Stimulated activated CD8-positive, alpha-beta memory T cell treated with anti-CD3 and anti-CD28 coated beads, Interleukin-15, amount 100 ng/mL, for 4 hours (primary cell): ENCODE measurements at places on chromosomes 12 and 14.

DNA sequence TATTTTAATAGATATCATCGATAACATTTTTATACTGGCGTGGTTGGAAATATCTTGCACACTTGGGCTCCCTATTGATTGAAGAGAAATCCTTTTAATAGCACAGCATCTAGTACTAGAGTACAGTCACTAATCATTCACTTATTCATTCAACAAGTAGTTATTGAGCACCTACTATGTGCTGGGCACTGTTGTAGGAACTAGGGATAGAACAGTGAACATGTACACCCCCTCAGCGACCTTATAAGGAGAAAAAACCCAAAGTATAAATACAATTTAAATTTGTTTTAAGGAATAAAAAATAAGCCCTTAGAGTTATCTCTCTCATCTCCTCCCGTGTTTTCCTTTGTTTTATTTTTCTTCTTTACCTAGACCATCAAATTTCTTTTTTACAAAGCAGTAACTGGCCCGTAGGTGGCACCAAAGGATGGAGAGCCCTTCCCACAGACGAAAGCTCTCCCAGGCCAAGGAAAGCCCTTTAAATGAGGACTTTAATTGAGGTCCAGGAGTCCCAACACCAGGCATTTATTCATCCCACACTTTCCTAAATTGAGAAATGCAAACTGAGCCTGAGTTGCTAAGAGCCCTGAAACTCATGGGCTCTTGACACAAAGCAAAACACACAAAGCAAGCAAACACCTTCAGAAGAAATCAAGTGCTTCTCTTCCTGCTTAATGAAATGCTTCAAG, 29.0 kb downstream of the PEBP1 start:
- no peak for DNase-seq

DNA sequence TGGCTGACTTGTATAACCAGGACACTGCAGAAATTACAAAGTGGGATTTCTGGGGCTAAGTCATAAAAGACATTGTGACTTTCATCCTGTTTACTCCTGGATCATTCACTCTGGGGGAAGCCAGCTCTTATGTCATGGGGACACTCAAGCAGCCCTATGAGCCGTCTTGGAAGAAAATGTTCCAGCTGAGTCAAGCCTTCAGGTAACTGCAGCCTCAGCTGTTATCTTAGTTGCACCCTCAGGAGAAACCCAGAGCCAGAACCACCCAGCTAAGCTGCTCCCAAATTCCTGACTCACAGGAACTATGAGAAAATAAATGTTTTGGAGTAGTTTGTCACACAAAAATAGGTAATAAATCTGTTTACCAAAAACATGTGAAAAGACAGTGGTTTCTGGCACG, 43.1 kb upstream of the GXYLT1 start:
- no peak for DNase-seq

DNA sequence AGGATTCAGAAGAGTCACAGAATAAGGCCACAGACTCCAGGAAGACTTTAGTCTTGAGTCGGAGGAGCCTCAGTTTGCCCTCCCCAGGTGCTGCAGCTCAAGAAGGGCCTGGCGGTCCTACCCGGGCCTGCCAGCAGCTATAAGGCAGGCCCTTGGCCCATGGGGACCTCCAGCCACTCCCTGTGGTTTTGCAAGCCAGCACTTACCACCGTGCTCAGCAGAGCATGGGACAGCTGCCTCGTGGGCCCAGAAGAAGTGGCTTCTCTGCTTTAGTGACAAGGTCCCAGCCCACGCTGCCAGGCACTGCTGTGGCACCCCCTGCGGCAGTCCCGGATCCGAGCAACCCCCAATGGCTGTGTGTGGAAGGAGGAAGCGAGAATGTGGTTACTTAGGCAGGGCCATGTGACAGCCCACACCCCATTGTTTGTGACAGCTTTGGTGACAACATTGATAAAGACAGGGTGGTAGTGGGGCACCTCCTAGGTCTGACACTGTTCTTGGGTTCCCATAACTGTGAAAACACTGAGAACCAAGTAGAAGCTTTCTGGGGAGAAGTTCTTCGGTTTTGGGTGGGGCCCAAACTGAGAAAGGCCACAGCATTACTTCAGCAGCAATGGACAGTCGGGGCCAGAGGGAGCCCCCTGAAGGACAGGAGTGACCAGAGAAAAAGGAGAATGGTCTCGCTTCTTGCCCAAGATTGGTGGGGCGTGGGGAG, at the start of gene SELPLG:
Gene SELPLG, minus strand, starts transcription at position 361 of the 715 bp plus-strand sequence. CDS start 9,587 bp downstream, outside the sequence.
- DNase-seq: peak; percentile 73

DNA sequence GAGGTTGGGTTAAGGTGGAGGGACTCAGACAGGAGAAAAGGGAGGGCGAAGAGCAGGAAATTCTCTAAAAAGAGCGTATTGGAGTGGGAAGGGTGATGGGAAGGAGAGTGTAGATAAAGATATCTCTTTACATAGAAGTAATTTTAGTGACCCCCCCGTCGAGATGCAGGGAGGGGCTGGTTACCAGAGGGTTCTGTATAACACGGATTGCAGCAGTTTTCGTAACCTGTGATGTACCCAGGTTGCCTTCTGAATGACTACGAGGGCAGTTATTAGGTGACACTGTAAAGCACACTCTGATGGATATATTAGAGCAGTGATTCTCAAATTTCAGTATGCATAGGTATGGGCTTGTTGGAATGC, 443 bp downstream of the DNAL1 start:
- no peak for DNase-seq

GRCh38 chr12:121903202-121903601, 14.6 kb downstream of the PSMD9 start:
- no peak for DNase-seq

GRCh38 chr12:96190413-96191108, 3.6 kb upstream of the ELK3 start:
- no peak for DNase-seq

DNA sequence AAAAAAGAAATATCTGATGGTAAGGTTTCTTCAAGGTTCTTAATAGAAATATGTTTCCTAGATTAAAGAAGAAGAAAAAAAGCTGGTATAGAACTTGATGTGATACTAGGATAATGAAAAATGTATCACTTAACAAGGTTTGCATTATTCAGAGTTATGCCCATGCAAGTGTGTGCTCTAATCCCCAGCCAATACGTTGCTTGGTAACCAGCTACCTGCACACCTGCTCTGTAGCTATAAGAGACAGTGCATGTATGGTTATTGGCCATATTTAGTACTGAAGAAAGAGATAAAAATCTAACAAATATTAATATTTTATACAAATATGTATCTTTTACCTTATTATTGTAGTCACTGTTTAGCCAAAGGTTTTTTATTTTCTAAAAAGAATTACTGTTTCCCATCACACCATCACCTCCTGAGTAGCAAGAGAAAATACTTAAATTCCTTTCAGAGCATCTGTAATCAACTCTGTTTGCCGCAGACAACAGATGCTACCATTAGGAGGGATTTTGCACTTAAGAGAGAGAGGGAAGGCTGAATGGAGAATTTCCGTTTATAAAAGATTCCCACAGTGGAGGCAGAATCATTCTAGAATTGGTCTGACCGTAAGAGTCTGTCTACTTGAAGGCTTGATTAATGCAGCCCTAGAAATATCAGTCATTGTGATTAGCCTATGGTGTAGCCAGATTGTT, 115.6 kb downstream of the NEDD1 start:
- no peak for DNase-seq

DNA sequence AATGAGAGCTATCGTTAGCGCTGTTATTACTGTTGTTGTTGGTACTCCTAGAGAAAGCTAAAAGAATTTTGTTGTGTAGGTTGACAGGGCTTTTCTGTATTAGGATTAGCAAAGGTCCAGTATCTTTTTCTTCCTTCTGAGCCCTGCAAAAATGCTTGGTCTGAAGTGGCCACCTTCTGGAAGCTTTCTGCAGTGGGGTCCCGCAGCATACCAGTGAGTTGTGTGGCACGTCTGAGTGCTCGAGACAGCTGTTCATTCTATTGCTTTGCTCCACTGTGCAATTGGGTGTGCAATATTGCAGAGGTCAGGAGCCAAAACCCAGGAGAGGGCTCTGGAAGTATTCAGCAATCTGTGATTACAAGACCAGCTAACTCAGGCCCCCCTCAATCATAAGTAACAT, 57.1 kb downstream of the CCDC60 start:
- DNase-seq: no peak

DNA sequence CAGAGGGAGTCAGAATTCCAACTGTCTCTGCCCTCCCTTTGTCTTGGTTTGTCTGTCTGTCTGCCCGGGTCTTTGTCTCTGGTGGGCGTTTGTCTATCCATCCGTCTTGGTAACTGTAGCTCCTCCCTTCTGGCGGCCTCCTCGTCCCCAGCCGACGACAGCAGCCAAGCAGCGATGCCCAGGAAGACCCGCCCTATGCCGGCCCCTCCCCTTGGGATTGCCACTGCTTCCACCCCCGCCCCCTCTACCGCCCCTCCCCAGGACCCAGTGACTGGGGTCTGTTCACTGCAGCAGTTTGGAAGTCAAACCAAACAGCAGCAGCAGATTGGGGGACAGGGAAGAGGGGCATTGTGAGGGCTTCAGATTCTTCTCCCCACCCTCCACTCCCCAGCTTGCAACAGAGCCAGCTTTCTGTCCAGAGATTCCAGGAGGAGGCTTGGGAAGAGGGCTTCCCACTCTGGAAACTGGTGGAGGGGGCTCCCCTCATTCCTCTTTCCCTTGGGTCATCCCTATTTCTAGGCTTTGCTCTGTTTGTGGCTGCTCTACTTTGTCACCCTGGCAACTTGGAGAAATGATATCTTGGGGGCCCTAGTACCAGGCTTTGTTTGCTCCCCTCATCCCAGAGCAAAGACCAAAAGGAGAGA, 2.4 kb upstream of the RARG start:
- DNase-seq: no peak

DNA sequence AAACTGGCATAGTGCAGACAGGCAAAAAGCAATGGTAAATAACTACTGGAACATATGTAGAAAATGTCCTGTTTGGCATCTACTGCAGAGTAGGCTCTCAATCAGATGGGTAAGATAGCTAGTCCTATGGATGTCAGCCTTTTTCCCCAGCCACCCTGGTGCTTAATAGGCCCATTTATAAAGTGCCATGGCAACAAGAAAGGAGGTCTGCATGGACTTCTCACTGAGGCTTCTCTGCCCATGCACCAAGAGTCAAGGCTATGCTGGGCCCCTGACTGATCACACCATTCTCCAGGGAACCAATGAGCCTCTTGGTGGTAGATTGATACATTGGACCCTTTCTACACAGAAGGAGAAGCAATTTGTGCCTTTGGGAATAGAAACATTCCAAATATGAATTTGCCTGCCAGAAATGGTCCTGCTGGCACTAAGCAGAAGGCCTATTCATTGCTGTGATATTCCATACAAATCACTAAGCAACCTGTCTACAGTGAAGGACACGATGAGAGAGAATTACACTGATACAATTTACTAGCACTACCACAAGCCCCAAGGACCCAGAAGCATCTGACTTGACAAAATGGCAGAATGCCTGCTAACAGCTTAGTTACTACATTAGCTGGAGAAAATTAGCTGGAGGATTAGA, 43.8 kb downstream of the RESF1 start:
- DNase-seq: no peak

GRCh38 chr12:124543052-124543589, 24.3 kb downstream of the NCOR2 start:
- no peak for DNase-seq

GRCh38 chr12:117580015-117580717, 218.7 kb upstream of the NOS1 start:
- DNase-seq: no peak

DNA sequence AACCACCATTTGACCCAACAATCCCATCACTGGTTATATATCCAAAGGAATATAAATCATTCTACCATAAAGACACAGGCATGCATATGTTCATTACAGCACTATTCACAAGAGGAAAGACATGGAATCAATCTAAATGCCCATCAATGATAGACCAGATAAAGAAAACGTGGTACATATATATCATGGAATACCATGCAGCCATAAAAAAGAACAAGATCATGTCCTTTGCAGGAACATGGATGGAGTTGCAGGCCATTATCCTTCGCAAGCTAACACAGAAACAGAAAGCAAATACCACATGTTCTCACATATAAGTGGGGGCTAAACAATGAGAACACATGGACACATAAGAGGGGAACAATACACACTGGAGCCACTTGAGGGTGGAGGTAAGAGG, 15.7 kb downstream of the CAPRIN2 start:
- DNase-seq: no peak

DNA sequence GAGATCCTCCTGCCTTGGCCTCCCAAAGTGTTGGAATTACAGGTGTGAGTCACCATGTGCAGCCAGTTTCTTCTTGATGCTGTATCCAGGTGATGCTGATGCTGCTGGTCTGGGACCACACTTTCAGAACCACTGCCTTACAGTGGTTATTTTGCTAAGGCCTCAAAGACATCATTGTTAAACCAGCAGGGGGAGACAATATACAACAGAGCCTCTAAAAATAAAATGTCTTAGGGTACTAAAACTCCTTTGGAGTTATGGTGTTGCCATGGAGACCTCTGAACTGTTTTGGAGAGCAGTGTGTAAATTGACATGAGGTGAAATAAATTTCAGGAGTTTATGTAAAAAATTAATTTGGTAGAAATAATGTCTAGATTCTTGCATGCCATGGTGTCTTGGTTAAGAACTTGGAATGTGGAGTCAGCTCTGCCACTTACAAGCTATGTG, 1.1 kb upstream of the ARG2 start:
- no peak for DNase-seq

GRCh38 chr12:93029091-93029490, 100.0 kb upstream of the EEA1 start:
- DNase-seq: no peak

DNA sequence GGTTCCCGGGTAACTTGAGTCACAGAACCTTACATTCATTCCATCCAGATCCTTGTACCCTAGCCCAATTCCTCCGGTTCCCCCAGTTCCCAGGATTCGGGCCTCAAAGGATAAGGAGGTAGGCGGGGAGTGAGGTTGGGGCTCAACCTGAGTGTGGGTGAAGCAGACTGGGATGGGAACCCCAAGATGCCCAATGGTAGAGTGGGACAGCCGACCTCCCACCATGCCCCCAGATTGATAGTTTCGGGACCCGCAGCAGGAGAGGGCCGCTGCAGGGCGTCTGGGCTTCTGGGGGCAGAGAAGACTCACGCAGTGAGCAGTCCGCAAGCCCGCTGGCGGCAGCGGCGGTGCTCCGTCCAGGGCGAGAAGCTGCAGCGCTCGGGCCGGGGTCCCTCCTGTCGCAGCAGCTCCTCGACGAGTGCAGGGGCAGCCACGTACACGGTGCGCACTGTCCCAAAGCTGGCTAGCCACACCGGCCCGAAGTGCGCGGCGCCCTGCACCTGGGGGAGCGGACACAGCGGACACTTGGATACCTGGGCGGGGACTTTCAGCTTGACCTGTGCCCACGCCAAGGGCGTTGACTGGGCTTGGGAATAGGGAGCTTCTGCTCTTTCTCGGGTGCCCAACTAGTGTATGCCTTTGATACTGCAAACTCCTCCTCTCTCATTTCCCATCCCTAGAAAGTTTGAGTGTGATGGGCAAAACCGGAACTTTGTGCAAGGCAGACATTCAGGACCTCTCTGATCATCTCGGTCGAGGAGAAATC, 997 bp downstream of the CYP27B1 start:
- DNase-seq: no peak

- no peak for DNase-seq
These were observed 124.0 kb downstream of the DYRK2 start for GRCh38 chr12:67772267-67773169.

DNA sequence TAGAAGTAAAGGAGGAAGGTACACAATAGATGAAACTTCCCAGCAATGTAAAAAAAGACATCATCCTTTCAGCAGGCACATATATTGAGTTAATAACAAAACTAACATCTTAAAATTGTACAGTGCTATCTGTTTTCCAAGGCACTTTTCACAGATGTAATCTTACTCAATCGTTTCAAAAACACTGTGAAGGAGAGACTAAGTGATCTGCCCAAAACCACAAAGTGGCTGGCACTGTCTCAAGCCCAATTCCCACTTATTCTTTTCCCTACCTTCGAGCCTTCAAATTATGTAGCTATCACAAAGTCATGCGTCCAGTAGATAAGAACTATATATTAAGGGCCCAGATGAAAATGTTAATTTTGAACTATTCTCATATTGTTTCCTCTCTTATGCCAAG, 193.6 kb upstream of the RASSF8 start:
- DNase-seq: no peak
